Globus pallidus (tissue), 1 donor: ENCODE measurements at places on chromosomes 4 and X.

- DNase-seq = no peak
Observed at GRCh38 chrX:87391742-87392141, 125.9 kb upstream of the KLHL4 start.

DNA sequence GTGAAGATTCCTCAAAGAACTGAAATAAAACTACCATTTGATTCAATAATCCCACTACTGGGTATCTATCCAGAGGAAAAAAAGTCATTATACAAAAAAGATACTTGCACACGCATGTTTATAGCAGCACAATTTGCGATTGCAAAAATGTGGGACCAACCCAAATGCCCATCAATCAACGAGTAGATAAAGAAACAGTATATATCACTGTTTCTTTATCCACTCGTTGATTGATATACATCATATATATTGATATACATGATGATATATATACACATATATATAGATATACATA, 13.6 kb upstream of the AFP start:
- no peak for DNase-seq

GRCh38 chr4:6504900-6505496, 32.6 kb upstream of the PPP2R2C start:
- DNase-seq = no peak

GRCh38 chrX:8653956-8654355, 78.0 kb downstream of the ANOS1 start:
- no peak for DNase-seq

DNA sequence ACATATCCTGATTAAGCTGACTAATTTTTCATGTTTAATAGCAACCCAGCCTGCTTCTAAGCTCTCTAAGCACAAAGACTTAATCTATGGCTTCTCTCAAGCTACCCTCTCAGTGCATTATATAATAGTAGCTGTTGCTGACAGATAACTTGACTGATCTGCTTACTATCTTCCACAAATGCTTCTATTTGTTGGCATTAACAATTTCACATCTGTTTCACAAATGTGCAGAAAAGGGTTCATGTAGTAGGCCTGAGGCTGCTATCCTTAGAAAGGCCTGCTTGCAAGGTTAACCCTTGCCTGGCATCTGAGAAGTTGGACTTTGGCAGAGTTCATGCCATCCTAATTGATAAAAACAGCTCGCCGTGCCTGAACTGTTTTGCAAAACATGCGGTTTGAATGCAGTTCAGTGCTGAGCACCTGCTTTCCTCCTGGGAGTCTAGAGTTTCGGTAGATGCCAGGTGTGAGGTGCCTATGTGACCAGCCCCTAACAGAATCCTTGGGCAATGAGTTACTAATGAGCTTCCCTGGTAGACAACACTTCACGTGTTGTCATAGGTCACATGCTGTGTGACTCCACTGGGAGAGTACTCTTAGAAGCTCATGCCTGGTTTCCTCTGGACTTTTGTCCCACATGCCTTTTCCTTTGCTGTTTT, 68.4 kb downstream of the NSG1 start:
- no peak for DNase-seq

DNA sequence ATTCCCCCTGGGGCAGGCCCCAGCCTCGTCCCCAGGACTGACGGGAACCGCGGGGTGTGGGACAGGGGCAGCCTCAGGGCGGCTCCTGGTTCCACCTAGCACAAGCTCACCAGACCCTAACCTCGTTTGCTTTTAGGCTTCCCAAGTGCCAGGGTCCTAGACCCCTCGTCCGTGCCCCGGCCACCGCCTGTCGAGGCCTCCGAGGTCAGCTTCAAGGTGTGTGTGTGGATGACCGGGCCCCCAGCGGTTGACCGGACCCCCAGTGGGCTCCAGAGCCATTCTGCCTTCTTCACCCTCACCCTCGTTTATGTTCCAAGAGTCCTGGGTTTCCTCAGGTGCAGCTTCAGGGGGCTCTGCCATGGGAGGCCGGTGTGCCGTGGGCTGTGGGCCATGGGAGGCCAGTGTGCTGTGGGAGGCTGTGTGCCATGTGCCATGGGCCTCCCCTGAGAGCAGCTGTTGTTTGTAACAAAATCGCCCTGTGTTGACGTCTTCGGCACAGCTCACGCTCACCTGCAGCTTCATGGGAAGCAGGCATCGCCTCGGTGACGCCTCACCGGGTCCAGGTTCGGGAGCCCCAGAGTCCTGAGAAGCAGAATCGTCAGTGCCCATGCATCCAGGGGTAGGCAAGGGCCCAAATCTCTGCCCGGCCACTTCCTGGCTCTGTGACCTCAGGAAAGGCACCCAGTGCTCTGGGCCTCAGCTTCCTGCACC, 43.0 kb upstream of the HMX1 start:
- DNase-seq = no peak

DNA sequence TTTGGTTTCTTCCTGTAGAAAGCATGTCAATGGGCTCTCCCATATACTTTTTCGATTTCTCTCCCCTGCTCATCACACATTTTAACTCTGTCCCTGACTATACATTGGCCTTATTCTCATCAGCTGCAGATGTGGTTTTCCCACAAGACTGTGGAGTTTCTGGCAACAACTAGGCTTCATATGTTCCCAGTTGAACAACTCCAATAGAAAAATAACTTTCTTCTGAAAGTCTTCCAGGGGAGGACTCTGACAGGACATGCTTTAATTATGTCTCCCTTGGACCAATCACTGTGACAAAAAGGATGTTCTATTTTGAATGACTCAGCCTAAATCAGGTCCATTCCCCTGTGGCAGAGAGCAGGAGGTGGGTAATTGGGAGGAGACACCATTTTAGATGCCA, 28.1 kb downstream of the SPANXC start:
- no peak for DNase-seq

DNA sequence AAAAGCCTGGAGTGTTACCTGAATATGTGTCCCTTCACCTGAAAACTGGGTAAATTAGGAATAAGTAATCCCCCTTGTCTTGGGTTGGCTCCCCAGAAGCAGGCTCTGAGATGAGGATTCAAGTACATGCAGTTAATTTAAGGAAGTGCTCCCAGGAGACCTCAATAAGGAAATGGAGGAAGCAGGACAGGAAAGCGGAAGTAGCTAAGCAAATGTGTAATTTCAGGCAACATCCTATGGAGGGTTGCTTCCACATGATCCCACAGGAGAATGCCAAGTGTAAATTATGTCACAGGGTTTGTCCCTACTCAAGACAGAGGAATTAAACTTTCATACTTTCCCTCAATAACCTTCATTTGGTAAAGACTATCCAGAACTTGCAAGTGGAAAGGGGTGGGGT, 48.1 kb upstream of the ARHGEF6 start:
- no peak for DNase-seq

GRCh38 chr4:105474099-105474518, 247 bp upstream of the PPA2 start:
- peak; percentile 85 for DNase-seq

- DNase-seq = no peak
Observed at GRCh38 chr4:70760662-70761061, 38.9 kb downstream of the RUFY3 start.

DNA sequence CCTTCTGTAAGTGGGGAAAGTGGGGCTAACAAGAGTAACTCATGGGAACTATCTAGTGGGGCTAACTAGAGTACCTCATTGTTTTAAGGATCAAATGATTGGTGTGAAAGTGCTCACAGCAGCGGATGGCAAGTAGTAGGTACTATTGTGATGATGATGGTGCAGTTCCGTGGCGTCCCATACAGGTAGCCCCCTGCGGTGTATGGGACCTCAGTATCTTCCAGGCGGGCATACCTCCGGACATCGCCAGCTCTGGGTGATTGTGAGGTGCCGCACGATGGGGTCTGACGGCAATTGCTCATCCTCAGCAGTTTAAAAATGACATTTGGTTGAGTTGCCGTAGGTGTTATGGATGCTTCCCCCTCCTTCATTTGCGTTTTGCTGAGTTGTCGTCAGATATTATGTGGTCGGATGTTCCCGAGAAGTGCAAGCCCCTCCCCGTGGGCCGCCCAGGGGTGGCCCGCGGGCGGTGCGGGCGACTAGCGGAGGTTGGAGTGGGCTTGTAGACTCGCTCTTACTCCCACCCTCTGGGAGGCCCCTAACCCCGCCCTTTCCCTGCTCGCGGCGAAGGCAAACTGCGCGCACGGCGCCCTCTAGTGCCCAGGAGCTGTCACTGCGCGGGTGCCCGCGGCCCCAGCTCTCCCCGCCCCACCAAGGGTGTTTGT, 18.3 kb upstream of the GPR101 start:
- DNase-seq = peak; percentile 4

- DNase-seq = no peak
Observed at GRCh38 chr4:137393044-137393443, 139.2 kb downstream of the PCDH18 start.

GRCh38 chr4:102791318-102791835, 30.6 kb upstream of the MANBA start:
- no peak for DNase-seq

DNA sequence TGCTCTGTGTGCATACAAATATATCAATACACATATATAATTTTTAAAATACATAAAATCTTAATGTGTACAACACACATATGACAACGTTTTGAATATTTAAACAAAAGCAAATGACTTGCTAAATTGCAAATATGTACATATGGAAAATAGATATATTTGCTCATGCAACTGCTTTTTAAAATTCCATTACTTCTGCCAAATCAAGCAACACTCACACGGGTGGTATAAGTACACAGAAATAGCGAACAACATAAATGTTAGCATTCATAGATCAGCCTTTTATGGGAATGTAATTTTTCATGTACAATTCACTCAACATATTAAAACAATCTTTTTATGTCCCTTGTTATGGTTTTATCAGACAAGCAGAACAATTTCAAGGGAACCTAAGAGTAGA, 116.3 kb downstream of the DMD start:
- DNase-seq = no peak

DNA sequence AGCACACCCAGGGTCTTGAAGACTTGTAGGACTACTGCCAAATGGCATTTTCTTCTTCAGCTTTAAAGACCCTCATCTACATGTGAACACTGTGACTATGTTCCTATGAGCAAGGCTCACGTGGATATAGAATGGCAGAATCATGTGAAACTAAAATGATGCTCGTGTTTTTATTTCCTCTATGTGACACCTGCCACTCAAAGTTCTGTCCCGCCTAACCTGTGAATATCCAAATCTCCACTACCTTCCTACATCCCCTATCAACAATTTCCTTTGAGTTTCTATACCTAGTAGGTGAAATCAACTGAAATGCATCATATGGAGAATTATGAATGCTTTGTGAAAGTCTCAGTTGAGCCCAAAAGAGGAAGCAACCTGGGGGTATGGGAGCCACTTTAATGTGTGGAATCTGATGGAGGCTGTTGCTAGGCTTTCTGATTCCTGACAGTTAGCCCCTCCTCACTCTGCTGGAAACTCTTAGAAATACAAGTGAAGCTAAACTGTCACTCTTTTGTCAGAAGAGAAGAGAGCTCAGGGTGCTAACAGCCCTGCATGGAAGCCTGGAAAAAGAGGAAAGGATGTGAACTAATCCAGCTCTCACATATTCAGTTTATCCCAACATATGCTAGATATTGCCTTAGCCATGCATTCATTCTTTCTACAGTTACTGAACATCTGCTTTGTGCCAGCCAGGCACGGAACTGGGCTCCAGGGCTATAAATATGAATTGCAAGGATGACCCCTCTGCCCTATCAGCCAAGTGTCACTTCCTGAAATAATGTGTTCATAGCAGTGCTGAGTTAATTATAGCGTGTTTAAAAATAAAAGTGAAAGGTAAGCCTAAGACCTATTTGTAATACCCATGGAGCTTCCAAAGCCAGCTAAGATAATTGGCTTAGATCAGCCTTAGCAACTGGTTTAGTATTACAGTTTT, 11.0 kb downstream of the LHFPL1 start:
- DNase-seq = no peak

- no peak for DNase-seq
Observed at GRCh38 chr4:185903205-185903604, 91.2 kb upstream of the SORBS2 start.

- DNase-seq = no peak
Observed at GRCh38 chrX:71241301-71241700, 12.6 kb downstream of the ZMYM3 start.

- peak; percentile 39 for DNase-seq
Observed at GRCh38 chrX:13689741-13690211, 848 bp downstream of the RAB9A start.

- DNase-seq = no peak
Observed at GRCh38 chrX:110145854-110146253, 142.9 kb downstream of the TMEM164 start.
